Fibroblast of mammary gland (primary cell): ENCODE measurements at places on chromosomes 2 and 18.

DNA sequence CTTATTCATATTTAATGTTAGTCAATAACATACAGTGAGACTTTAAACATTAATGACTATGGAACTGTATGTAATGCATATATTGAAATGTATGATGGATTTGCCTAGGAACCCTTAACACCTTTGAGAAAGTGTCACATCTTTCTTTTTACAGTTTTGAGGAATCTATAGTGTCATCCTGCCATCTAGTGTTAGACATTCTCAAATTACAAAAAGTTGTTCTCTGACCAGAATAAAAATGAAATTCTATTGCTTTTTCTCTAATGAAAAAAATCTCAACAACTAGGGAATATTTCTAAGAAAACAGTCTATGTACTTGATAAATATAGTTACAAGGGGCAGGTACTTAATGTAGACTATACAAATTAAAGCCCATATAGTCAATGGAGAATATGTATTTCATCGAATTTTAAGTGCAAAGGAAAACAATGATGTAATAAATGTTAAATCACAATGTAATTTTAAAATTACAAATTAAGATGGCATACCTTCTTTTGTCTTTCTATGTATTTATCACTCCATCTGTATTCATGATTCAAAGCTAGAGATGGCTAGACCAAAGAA, 5.1 kb upstream of the CALCRL start:
- peak; percentile 40 for DNase-seq

DNA sequence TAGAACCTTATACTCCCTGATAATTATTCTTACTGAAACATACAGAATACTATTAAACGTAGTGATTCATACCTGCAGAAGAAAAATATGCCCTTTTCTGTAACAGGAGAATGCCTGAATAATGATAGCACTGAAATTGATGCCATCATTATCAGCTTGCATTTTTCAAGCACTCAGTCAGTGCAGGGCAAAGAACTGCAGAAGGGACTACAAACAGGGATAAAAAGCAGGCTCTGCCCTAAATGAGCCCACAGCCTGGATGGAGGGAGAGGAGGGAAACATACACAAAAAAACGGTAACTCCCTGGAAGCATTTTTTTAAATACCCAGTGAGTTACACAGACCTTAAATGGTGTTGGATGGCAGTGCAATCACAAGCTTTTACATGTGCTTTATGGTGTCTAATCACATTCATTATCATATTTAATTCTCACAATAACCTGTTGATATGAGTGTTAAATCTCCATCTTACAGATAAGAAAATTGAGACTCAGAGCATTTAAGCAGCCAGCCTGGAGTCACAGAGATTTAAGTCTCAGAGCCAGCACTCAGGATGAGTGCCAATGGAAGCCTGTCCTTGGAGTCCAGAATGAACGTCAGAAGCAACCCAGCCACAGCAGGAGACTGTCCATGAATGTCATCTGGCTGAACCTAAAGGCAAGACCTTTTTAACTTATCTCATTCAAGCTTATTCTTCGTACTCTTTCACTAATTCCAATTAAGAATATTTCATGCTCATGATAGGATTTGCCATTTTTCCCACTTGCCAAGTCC, 139.3 kb upstream of the CTNNA2 start:
- DNase-seq: no peak

DNA sequence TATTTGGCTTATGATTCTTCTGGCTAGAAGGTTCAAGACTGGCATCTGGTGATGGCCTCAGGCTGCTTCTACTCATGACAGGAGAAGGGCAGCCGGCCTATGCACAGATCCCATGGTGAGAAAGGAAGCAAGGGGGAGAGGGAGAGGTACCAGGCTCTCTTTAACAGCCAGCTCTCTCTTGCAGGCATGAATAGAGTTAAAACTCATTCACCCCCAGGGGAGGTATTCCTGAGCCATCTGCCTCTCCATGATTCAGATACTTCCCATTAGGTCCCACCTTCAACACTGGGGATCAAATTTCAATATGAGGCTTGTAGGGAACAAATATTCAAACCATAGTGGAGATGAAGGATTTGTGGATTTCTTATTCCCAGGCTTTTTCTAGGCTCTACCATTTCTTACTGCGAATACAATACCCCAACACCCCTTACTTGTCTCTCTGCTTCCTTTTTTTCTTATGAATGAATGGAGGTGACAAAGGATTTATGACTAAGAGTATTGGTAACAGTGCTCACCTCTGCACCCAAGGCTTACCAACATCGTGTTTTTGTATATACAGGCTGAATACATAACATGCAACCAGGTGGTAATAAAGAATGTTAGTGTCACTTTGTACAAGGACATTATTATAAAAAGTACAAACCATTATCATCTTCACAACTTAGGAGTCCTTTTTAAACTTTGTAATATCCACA, 454.6 kb upstream of the TRIB2 start:
- peak; percentile 60 for DNase-seq

GRCh38 chr2:235106874-235107639, 155.2 kb downstream of the SH3BP4 start:
- peak; percentile 75 for DNase-seq

- no peak for DNase-seq
These were observed 183.8 kb upstream of the CTAGE1 start for GRCh38 chr18:22601481-22601880.

GRCh38 chr18:46211816-46212215, 107.6 kb downstream of the HAUS1 start:
- peak; percentile 49 for DNase-seq

DNA sequence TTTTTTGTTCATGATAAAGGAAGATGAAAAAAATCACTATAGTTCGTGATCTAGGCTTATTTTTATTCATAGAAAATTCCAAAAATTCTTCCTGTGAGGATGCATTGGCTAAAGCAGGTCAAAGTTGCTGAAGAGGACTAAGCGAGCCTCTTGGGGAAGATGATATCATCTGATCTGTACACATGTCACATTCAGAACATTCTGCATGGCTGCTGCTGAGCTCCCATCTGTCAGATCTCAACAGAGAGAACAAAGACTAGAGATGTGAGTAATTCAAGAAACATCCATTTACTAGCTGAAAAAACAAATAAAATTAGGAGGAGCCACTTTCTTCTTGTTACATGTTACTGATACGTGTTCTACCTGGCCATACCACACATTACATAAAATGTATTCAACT, 518.6 kb upstream of the FSIP2 start:
- DNase-seq: peak; percentile 7

DNA sequence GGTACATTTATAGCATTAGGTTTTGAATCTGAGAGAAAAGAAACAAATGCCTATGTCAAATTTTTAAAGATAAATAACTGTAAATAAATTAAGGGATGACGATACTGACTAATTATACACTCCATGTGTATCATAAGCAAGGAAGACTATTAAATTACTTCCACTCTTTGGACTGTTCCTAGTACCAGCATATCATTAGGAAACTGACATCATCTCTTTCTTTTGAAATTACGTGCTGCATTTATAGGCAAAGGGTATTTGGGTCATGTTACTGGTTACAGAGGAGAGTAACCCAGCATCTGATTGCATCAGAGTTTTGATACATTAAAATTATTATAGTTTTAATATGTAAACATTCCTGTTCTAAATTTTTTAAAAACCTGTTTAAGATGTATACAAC, 309.7 kb downstream of the XIRP2 start:
- no peak for DNase-seq

GRCh38 chr2:212194396-212194795, 344.2 kb downstream of the ERBB4 start:
- DNase-seq: no peak

DNA sequence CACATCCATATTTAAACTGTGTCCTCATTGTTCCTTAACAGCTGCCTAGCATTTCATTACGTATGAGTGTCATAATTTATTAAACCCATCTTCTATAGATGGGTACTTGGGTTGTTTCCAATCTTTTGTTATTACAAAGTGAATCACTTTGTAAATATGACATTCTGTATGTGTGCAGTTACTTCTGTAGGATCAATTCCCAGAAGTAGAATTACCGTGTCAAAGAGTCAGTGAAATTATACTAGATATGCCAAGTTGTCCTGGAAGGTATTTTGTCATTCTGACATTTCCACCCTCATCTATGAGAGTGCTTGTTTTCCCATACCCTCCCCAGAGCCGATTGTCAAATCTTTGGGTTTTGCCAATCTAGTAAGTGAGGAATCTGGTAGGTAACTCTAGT, 194.5 kb upstream of the APCDD1 start:
- peak; percentile 32 for DNase-seq

DNA sequence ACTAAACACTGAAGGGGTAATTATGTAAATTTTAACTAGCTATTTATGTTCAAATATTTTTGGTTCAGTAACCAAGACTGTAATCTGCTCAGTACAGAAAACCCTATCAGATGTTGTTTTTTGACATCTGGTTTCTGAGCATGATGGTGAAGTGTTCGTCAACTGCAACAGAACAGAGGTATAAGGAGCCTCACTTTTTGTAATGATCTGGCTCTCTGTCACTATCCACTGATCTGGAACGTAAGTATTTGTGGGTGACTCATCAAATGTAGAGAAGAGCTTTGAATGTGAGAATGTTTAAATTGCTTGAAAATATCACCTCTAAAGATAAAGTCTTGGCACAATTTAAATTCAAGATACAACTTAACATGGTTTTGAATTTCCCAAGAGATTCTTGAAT, 213.6 kb upstream of the FAM98A start:
- peak; percentile 0 for DNase-seq

DNA sequence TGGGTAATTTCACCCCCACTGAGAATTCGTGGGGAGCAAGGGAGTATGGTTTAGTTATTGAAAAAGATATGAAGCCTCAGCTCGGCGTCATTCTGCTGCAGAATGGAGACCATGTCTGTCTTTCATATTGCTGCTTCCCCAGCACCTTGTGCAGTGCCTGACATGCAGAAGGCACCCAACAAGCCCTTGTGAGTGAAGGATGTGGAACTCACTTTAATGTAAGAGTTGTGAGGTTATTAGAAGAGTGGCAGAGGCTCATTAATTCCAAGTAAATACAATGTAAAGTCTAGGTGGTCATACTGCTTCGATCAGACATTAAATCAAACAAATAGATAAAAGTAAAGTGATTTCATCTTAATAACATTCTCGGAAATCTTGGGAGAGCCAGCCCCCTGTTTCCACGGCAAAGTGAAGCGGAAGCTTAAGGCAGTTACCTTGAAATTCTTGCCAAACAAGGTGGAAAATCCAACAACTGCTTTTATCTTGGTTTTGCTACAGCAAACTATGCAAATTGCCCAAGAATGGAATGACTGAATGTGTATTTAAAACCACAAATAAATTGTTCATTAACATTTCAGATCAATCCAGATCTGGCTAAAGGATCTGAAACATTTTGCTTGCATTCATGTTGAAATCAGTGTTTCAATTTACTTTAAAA, 9.6 kb downstream of the CFAP221 start:
- DNase-seq: no peak

DNA sequence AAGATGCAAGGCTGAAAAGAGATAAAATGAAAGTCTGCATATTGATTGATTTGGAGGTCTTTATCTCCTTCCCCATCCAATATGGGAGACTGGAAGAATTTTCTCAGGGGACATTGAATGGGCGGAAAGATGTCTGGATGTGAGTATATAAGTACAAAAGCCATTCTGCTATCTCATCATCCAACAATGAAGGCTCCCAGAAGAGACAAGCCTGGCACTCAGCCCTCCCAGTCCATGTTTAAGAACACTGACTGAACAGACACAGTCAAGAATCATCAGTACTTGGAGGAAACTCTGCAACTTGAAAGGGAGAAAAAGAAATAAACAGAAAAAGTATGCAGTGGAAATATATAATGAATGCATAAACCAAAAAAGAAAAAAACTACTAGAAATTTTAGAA, 80.9 kb downstream of the PTRHD1 start:
- no peak for DNase-seq

DNA sequence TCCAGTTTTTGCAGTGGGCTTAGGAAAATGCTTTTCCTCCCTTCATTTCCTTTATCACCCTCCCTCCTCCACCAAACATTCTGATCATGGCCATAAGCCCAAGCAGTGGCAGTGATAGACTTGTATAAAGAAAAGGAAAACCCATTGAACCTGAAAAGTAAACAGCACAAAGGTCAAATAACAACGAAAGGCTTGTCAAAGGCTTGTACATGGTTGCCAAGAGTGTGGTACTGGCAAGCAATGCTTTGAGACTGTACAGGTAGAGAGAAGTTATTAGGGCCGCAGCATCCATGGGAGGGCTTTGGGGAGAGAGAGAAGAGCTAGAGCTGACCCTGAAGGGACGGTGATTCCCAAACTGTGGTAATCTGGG, 2.1 kb upstream of the VWA3B start:
- no peak for DNase-seq

DNA sequence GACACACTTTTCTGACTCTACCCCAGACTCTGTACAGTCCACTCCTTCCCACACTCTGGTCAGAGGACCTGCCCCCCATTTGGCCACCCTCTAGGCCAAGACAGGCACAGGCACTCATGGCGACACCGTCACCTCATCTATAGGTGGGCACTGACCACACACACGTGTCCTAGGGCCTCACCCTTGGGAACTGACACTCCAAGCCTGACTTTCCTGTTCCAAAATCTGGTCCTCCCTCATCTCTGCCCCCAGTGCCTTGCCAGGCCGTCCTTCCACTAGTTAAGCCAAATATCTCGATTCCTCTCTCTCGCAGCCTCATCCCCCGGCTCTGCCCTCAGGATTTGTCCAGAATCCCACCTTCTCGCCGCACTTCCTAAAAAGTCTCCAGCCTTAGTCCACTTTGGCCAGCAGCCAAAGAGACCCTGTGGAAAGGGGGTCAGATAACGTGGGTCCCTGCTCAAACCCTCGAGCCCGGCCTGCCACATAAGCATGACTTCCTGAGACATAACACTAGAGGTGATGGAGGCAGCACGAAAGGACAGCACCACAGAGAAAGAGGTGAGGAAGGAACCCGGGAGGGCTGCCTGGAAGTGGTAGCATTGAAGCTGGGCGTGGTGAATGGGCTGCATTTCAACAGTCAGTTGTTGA, 105.8 kb upstream of the OTOS start:
- no peak for DNase-seq

DNA sequence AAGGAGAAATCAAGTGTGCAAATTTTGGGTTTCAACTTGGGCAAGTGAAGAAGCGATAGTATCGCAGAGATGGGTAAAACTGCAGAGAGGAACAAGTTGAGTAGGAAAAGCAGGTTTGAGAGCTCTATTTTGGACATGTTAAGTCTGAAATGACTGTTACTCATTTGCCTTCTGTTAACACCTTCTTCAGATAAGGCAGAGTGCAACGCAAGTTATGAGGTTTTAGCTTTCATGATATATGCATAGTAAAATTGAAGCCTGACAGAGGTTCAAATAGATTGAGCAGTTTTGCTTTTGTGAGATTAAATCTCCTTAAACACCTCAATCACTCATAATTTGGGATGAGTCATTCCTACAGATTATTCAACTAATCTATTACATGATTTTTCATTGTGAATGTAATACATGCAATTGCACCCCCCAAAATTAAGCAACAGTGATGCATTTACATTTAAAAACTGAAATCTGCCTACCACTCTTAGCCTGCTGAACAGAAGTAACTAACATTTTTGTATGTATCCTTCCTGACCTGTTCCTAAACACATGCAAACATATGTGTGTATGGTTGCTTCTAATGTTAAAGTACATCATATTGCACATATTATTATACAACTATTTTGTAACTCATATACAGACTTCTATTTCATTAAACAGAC, 575.4 kb downstream of the ARHGAP15 start:
- no peak for DNase-seq
